RPMI7951 (cell line): ENCODE measurements at places on chromosomes 3 and 15. TPM values are rescaled to one million over a fixed set of nuclear protein-coding genes. Genes with fewer than 3 reads are reported as not detected.
A peak's percentile ranks its signal among the peaks of the same experiment; 100 is the strongest.

- no peak for DNase-seq
These were observed 34.0 kb downstream of the FNDC3B start for GRCh38 chr3:172073262-172073915.

DNA sequence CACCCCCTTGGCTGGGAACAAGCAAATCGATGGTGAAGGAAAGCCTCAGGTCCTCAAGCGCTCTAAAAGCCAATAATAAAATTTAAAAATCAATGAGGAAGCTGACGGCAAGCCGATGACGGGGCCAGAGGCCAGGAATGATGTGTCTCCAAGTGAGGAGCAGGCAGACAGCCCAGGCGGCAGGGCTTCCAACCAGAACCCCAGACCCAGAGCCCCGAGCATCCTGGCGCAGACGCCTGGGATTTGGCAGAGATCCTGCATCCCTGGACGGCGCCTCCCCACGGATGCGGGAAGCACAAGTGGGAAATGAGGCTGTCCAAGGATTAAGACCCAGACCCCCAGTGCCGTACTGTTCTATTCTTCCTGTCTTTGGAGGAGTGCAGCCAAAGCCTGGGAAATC, 123.0 kb upstream of the PROK2 start:
- no peak for DNase-seq

DNA sequence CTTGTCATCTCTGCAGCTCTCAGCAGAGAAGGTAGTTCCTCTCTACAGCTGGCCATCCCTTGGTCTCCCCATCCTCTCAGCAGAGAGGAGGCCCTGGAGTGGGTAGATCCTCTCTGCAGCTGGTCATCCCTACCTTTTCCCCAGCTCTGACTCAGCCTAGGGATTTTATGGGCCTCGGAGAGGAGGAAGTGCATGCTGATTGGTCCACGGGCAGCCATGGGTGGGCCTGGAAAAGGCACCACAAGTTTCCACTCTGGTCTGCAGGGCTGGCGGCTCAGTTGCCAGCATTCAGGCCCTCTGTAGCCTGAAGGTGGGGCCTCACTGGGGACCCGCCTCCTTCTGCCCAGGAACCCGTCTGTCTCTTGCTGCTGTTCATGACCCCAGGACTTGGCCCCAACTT, 36.9 kb downstream of the NR1D2 start:
- peak; percentile 13 for DNase-seq

DNA sequence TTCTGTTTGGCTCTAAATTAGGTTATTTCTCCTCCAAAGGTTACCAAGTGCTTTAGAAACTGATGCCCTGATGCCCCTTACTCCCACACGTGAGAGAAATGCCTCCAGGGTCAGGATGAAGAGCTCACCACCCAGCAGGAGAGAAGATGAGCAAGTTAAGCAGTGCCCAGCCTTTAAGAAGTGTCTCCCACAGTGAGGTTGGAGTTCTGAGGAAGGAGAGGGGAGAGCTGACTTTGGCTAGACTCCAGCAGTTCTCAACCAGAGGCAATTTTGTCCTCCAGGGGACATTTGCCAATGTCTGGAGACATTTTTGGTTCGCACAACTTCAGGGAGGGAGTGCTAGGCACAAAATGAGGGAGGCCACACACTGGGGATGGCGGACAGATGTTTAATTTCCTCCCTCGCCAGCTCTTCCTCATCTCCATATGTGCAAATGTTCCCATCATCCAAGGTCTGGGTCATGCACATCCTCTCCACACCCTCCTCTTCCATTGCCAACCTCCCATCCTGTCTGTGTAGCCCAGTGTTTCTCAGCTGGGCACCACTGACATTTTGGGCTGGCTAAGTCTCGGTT, 50.6 kb upstream of the SLC7A14 start:
- peak; percentile 57 for DNase-seq

GRCh38 chr3:13462125-13462629, 17.9 kb upstream of the HDAC11 start:
- DNase-seq, result no peak

GRCh38 chr3:58048301-58048700, 40.1 kb downstream of the FLNB start:
- no peak for DNase-seq

DNA sequence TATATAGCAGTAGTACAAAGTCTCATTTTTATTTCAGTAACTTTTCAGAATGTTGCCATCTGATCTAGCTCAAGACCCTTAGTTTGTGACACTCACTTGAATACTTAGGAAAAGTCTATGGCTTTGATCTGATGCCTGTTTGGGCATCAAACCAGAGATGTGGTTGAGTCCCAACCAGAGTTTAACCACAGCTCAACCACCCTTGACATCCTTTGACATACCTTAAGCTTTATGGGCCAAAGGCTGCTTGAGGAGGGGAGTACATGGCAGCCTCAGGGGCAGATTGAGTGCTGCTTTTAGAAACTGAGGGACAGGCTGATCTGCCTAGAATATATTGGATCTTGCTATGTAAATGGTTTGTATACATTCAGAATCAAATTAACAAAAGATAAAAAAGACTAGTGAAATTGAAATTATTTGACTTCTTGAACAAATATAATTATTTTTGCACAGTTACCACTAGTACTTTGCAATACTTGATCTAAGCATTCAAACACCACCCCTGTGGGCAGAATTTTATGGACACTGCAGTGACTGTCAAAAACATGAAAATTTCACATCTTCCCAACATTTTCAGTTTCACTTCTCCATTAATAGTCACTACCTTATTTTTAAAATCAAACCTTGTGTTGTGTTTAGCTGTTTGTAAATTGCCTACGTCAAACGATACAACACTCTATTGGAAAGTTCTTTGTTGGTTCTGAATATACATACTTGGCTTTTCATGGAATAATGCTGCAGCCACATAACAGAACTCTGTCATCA, 199.8 kb downstream of the UBE2E2 start:
- peak; percentile 56 for DNase-seq

DNA sequence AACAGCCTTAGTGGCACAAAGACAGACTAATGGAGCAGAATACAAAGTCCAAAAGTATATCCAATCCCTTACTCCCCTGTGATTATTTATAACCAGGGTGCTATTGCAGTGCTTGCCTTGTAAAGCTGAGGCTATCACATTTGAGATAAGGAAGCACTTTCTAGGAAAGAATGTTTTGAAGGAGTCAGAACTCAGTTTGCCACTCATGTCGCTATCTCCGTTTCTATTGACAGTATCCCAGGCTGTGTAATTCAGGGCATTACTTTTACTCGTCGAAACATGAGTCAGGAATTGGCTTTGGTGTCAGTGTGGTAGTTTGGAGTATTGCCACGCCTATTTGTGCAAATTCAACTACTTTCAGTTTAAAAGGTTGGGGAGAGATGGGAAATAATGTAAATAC, 78.4 kb downstream of the FBXL2 start:
- DNase-seq, result peak; percentile 41

GRCh38 chr3:150300388-150300787, 107.7 kb upstream of the TSC22D2 start:
- DNase-seq, result no peak

DNA sequence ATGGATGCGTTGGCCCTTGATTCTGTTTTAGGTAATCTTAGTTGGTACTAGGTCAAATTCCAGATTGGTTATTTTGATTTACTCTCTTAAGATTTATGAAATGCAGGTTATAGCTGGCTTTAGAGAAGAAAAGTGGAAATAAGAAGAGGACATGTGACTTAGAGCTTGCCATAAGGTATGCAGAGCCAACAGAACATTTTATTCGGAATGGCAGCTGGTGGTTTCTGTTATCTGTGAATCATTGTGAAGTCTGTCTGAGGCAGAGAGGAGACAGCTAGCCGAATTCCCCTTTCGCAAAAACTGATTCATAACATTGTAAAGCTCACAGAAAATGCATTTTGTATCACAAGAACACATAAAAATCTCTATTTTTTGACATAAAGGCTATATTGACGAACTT, 82.1 kb downstream of the FILIP1L start:
- peak; percentile 78 for DNase-seq

DNA sequence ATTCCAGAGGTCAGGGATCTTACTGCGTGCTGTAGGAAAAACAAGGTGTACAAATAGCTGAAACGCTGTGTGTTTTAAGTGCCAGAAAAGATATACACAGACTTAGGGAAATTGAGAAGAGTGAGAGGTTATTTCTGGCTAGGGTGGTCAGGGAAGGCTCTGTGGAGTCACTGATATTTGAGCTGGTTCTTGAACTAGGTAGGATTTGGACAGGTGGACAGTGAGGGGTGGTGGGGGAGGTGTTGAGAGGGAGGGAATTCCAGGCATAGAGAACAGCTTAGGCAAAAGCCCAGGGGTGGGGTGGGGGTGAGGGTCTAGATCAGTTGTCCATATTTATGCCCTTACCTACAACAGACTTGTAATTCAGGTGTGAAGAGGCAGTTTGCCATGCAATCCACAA, 7.0 kb downstream of the SEMA6D start:
- DNase-seq, result no peak

DNA sequence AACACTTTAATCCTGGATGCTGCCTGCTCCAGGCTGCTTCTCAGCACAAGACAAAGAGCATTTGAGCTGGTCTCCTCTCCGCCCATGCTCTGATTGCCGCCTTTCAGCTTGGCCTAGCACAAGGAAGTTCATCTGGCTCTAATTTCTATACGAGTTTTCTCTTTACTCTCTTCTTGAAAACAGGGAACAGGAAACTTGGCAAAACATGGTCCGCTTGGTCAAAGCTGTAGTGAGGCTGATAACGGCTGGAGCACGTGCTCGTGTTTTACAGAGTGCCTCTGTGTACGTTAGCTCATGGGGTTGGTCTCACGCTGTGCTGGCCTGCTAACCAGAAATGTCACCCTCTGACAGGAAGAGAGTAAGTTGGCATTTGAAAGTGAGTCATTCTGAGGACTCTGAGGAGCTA, 19.2 kb downstream of the RARRES1 start:
- peak; percentile 59 for DNase-seq

- DNase-seq, result peak; percentile 37
These were observed 352.4 kb upstream of the ARHGEF26 start for GRCh38 chr3:153768561-153769469.

DNA sequence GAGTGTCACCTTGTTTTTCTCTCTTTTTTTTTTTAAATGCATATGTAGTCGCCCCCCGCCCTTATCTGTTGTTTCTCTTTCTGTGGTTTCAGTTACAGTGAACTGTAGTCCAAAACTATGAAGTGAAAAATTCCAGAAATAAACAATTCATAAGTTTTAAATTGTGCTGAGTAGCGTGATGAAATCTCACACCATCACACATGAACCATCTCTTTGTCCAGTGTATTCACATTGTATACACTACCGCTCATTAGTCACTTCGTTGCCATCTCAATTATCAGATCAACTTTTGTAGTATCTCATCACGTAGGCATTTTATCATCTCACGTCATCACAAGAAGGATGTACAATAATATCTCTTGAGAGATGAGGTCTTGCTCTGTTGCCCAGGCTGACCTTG, 62.5 kb upstream of the MLF1 start:
- DNase-seq, result peak; percentile 16

DNA sequence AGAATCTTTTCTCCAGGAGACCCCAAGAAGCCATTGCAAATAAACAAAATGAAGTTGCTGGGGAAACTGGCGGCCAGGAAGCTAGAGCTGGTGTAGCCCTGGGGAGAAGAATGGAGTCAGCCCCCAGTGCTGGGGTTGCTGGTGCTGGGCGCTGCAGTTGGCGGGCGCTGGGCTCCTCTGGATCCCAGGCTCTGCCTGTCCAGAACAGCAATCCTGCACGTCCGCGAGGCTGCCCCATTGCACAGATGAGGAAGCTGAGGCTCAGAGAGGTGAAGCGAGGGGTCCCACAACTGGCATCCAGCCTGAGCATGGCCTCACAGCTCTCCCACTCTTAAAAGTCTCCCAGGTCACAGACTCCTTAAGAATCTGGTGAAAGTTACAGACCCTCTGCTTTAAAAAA, 161.1 kb downstream of the OR4M2 start:
- no peak for DNase-seq

DNA sequence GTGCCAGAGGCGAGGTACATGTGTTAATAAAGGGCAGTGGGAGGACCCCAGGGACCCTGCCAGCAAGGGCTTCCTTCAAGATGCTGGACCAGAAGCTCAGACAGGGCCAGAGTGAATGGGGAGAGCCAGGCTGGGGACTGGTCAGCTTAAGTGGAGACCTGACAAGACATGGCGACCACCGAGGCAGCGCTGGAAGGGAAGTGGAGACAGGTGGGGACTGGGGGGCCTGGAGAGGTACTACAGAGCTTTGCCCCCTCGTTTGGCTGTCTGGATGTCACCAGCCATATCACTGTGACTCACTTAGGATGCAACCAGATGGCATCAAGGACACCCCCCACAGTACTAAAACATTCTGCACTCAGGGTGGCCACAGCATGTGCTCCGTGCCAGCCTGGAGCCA, 97.9 kb downstream of the ADCY5 start:
- DNase-seq, result no peak

DNA sequence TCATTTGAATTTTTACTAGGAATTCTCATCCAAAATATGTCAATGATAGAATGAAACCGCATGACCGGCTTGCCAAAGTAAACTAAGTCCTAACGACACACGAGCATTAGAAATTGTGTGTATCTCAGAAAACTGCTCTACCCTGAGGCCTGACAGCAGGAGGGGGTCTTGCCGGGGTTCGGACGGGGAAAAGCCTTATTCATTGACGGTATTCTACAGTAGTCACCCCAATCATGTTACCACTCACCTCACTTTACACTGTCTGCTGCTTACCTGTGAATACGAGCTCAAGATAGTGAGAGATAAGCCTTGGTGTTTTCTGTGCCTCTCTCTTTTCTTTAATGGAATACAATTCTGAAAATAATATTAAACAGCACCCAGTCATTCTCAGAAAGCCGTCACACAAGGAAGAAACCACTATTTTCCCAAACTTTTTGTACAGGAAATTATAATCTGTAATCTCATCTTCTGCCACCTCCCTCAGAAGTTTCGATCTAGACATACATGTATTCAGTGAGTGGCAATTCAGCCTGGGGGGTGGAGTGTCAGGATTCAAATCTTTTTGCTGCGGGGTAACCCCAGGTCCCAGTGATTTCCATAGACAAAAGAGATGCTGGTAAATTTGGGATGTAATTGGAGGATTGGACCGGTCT, 492 bp upstream of the FAM43A start:
- no peak for DNase-seq

DNA sequence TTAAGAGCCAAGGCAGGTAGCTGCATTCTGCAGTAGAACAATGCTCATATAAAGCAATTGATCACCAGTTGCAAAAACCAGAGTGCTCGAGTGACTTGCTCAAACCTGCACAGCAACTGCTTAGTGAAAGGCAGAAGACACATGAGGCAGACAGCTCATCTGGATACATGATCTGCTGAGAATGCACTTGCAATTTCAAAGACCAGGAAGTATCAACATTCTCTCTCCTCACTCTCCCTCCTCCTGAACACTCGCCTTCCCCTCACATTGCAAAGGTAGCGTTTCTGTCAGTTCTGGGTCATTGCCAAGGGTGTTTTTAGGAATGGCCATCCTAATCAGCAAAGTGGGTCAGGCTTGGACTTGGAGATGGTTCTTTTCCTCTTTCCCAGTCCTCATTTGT, 61.0 kb downstream of the BFSP2 start:
- DNase-seq, result no peak

- peak; percentile 70 for DNase-seq
These were observed 89.5 kb downstream of the EOMES start for GRCh38 chr3:27632431-27633223.

Gene GMNC
- total RNA-seq, result not detected in 2 replicates

Gene KLHL6
- not detected in 2 replicates for total RNA-seq

Gene FAM3D
- not detected in 2 replicates for total RNA-seq
